ENCODE measurements at places on chromosomes 7 and 10. TPM values are rescaled to one million over a fixed set of nuclear protein-coding genes. Genes with fewer than 3 reads are reported as not detected.
A peak's percentile ranks its signal among the peaks of the same experiment; 100 is the strongest.

Gene NUDT13
- 2.1 TPM for total RNA-seq

Gene TSPAN13
- 2.8 TPM for total RNA-seq

- no peak for DNase-seq
Observed at GRCh38 chr7:69388452-69389137, 209.7 kb upstream of the AUTS2 start.

DNA sequence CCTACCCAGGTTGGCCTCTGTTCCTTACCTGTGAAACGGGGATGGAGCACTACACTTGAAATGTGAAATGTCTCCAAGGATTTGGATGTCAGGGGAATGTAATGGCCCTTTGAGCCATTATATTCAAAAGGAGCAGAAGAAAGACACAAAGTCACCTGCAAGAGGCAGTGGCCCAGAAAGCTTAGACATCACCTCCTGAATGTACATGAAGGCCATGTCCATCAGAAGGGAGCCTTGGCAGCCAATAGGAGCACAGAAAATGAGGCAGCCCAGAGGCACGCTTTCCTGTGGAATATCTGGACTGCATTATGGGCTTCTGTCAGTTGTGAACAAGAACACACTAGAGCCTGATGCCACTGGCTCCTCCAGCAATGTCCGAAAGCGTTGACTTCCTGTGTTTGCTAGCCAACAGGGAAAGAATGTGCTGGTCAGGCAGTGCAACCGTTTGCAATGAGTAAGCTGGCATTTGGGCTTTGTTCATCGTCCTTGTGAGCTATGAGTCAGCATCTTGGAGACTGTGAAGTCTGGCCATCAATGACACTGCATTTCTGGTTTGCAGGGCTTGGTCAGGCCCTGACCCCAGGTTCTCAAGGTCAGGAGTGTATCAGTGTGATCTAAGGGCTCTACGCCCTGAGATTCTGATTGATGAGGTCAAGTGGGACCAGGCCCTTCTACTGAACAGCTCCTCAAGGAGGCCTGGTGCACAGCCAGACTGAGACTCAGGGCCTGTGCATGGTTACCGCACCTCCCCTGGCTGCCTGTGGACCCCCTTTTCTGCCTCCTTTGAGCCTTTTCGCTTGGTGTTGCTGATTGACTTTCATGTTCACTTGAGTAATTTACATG lies 222.4 kb downstream of the RPS24 start:
- peak; percentile 99 for DNase-seq

DNA sequence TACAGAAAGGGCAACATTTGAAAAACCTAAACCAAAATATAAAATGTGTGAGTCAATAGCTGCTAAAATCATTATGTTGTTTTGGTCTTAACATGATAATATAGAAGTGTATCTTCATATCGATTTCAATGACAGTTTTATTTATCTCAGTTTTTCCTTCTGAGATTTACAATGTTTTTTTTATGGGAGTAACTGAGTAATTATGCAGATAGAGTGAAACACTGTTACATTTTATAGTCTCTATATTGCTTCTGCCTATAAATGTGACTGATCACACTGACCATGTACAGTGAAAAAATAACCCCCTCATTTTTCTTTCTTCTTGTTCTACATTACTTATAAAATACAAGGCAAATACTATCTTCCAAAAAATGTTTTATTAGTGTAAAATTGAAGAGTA lies 81.6 kb downstream of the ETV1 start:
- no peak for DNase-seq

DNA sequence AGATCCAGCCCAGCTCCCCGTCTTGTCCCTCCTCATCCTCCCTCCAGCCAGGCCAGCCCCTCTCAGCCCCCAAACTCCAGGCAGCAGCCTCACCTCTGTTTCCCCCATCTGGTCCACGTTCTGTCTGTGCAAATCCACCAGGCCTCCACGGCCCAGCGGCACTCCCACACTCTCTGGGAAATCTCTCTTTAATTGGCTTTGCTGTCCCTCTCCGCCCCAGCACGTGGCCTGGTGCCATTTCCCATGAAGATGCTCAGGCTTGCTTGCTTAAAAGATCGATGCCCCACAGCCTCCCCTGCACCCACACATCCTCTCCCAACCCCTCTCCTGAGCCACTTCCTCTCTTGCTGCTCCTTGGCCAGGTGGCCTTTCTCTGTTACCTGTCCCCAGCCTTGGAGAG lies 39.3 kb downstream of the PRF1 start:
- no peak for DNase-seq

- no peak for DNase-seq
Observed at GRCh38 chr7:24793982-24794648, 36.9 kb upstream of the GSDME start.

GRCh38 chr10:52632591-52632990 lies 140.0 kb downstream of the MBL2 start:
- DNase-seq = no peak

DNA sequence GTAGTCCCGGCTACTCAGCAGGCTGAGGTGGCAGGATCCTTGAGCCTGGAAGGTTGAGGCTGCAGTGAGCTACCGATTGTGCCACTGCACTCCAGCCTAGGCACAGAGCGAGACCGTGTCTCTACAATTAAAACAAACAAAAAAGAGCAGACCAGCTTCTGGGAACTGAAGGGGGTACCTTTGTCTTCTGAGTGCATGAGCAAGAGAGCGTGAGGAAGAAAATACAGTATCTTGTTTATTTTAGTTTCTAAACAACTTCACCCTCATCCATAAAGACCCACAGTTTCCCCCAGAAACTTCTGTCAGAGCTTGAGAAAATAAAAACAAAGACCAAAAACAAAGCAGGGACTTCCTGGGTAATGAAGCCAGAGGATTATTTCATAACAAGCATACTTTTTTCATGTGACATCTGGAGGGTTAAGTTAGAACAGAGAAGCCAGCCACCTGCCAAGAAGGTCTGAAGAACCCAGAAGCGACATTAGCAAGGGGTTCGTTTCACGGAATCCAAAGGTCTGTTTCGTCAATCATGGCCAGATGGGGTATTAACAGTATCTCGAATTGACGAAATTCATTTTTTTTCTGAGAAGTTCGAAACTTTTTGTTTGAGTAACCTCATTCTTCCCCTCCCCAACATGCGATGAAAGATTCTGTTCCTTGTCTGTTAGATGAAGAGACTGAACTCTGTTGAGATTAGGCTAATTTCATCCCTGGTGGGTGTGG lies 10.2 kb upstream of the IL2RA start:
- no peak for DNase-seq

All from fibroblast of lung (primary cell).